Naive B cell (primary cell): ENCODE measurements at places on chromosomes 12 and 14. TPM values are rescaled to one million over a fixed set of nuclear protein-coding genes. Genes with fewer than 3 reads are reported as not detected.

- H3K4me1 ChIP-seq: no peaks in the 10 kb centered on the region
- no peaks in the 10 kb centered on the region for H3K27me3 ChIP-seq
- H3K36me3 ChIP-seq: no peaks in the 10 kb centered on the region
- no peak for DNase-seq
Observed at GRCh38 chr12:19369691-19370148, 69.6 kb upstream of the AEBP2 start.

DNA sequence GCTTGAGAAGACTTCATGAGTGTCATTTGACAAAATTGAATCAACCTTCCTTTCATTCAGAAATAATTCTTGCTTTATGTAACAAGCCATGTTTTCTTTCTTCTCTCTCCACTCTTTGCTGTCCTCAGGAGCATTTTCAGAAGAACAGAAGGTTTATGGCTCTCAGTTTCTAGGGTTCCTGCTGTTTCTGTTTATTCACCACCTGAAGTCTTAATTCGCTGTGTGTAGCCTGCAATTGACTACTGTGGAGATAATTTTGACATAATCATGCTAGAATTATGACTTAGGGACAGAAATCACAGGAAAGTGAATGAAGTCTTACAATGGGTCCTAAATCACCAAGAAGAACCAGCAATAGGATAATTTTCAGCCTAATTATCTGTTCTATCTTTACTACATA, 7.2 kb upstream of the PLEKHG7 start:
- H3K4me1 ChIP-seq: no peaks in the 10 kb centered on the region
- H3K27ac ChIP-seq: no peak overlapping the region
- no peaks in the 10 kb centered on the region for H3K27me3 ChIP-seq
- DNase-seq: no peak
- H3K36me3 ChIP-seq: no peaks in the 10 kb centered on the region

DNA sequence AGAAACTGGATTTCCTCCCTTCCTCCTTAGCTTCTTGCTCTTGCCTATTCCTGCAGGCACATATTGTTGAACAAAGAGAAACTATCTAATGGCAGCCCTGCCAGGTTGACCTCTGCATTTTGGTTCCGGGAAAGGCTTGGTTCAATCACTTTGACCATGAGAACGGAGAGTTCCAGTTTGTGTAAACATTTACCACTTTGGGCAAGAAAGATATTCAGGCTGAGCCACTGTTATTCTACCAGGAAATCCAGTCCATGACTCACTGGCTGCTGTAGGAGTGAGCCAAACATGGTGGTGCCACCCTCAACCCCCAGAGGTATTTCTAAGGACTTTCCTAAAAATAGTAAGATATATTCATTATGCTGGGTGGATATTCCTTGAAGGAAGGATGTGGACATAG, 242.2 kb upstream of the OR4E1 start:
- H3K36me3 ChIP-seq: no peaks in the 10 kb centered on the region
- peaks cover 11% of the 10 kb centered on the region for H3K27me3 ChIP-seq
- no peak overlapping the region for H3K4me3 ChIP-seq
- no peak overlapping the region for H3K27ac ChIP-seq

The KLHDC1 gene
- 3.1 TPM for polyA plus RNA-seq

The PRICKLE1 gene
- polyA plus RNA-seq: 26.6 TPM

DNA sequence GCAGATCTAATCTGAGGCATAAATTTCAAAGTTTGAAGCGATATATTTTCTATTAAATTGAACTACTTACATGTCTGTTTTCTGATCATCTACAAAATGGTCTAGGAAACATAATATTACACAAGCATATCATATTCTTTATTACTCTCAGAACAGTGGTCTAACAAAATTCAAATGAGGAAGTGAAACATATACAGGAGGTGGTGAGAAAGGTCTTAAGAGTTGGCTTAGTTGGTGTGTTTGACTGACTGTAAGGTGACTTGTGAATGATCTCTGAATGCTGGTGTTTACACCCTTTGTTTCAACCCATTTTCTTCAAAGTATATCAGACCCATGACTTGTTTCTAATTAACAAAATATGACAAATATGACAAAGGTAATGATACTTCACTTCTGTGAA, 1156.8 kb downstream of the SLC16A7 start:
- no peaks in the 10 kb centered on the region for H3K4me1 ChIP-seq
- no peak overlapping the region for H3K27ac ChIP-seq
- H3K36me3 ChIP-seq: no peaks in the 10 kb centered on the region
- H3K4me3 ChIP-seq: no peak overlapping the region
- DNase-seq: no peak

GRCh38 chr12:94123127-94123526, 25.2 kb upstream of the PLXNC1 start:
- no peaks in the 10 kb centered on the region for H3K27me3 ChIP-seq
- no peaks in the 10 kb centered on the region for H3K36me3 ChIP-seq
- H3K4me1 ChIP-seq: peaks cover 46% of the 10 kb centered on the region
- H3K27ac ChIP-seq: peak overlapping the region; percentile 95
- DNase-seq: no peak
